ENCODE measurements at places on chromosomes 7 and 10. TPM values are rescaled to one million over a fixed set of nuclear protein-coding genes. Genes with fewer than 3 reads are reported as not detected.

Gene PPRC1
- 56.3 TPM for total RNA-seq

Gene TNPO3
- total RNA-seq = 71.2 TPM

DNA sequence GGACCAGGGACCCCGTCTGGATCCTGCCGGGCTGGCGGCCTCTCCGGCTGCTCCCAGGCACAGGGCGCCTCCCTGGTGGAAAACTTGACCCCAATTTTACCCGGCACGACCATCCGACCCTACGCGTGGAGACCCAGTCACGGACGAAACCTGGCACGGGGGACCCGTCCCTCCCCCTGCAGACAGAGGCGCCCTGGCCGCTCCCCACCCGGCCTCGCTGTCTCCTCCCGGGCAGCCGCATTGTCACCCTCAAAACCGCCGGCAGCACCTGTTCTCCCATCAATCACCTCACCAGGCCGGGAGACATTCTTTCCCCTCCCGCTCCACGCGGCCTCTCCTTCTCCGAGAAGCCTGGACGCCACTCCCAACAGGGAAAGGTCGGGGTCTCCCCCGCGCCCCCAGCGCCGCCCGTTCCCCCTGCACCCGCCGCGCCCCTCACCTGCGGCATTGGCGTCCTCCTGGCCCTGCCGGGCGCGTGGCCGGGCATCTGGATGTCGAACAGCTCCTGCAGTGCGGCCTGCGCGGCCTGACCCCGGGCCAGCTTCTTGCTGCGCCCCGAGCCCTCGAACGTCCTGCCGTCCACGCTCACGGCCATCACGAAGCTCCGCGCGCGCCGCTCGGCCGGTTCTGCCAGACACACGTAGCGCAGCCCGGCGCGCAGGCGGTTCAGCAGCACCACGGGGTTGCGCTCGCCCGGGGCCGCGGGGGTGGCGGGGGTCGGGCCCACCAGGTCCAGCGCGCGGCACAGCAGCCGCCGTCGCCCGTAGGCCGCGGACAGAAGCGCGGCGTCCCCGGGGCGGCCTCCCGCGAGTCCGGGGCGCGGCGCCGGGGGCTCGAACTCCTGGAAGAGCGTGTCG lies 306.6 kb downstream of the WDR37 start:
- no peak for DNase-seq

- no peak for DNase-seq
Observed at GRCh38 chr10:6864142-6864541, 284.1 kb upstream of the PRKCQ start.

DNA sequence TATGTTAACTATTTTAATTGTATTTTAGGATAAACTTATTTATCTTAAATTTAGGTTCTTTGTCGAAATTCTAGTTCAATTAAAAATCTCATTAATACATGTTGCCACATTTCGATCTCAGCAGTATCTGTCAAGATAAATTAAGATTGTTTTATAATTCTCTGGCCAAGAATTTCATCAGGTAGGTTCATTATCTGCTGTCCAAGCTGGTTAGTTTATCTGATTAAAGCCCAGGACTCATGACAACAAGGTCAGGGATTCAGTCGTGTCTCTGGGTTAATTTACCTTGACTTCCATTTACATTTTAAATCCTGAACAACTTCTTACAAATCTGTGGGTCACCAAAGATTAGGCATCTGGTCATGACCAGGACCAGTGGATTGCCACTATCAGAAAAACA lies 7.6 kb downstream of the STEAP4 start:
- no peak for DNase-seq

- no peak for DNase-seq
Observed at GRCh38 chr7:15688911-15689310, 2.4 kb upstream of the MEOX2 start.

- DNase-seq = no peak
Observed at GRCh38 chr10:112782200-112782907, 167.7 kb upstream of the TCF7L2 start.

DNA sequence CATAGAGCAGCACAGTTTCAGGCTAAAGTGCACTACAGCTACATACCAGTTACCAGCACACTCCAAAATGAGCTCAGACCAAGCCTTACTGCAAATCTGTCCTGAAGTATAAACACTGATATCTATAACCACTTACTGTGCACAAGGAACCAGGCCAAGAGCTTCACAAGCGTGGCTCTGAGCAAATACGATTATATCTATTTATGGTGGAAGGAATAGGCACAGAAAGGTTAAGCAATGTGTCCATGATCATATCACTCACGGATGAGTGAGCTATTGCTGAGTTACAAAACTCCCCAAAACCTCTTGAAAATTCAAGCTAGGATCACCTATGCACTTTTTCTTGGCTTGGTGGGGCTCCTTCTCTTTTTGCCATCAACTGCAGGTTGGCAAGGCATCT lies 84.9 kb downstream of the GPAM start:
- no peak for DNase-seq

Gene H2BK1
- total RNA-seq = not detected

Gene WEE2
- not detected for total RNA-seq

Gene BCCIP
- 83.3 TPM for total RNA-seq

- no peak for DNase-seq
Observed at GRCh38 chr10:110641256-110641655, 2.9 kb upstream of the RBM20 start.

DNA sequence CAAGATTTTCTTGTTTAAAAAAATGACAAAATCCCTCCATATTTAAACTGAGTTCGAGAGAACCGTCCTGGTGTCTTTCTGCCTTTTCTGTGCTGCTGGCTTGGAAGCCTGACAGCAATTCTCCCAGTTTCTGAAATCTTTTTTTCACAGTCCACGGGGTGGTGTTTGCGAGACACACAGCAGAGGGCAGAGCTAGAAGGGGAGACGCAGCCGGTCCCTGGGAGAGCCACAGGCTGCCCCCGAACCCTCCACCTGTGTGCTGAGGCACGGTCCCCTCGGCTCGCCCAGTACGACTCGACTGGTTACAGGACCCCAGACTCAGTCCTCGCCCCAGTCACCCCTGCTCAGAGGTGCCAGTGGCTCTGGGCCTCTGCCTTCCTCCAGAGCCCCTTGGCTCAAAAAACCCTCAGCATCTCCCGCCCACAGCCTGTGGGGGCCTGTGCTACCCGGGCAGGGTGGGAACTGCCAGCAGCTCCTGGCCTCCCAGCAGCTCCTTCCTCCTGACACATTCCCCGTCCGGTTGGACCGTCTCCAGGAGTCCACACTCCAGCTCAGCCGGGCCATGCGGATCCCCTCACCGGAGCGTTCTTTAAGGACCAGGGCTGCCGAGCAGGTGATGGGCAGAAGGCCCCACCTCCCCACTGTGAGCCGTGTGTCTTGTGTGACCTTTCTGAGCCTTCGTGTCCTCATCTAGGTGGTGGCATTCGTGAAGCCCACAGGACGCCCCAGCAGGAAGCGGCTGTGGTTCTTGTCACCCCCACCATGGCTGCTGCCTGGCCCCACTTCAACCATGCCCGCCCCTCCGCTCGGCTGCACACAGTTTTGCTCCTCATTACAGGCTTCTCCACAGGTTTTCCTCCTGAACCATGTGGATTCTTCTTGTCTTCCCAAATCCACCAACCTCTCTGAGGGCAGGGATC lies 52.3 kb upstream of the EN2 start:
- no peak for DNase-seq

Gene CNNM1
- not detected for total RNA-seq

DNA sequence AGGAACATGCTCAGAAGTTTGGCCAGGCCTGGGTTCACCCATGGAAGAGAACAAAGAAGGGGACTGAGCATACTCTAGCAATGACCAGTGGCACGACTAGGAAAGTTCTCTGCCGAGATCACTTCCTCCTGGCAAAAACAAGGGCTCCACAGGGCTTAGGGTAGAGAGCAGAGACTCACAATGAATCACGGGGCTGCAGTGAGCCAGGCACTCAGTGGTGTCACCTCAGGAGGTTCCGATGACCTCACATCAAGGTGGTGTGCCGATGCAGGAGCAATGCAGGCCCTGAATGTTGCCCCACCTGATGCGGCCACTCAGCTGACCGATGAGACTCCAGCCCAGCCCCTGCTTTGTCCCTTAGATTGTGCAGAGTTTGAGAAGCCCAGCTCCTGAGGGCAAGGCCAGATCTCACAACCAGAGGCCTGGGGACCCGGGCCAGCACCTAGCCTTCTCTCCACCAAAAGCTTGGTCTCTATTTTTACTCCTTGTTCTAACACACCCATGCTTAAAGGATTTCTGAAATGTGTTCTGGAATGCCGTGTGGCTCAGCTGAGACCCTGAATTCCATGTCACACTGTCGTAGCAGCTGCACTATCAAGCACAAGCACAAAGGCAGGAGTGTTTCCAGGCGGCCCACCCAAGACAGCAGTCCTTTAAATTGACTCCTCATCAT lies 60.9 kb downstream of the COBL start:
- no peak for DNase-seq

- DNase-seq = no peak
Observed at GRCh38 chr10:45080331-45080730, 79.6 kb downstream of the ZNF22 start.

GRCh38 chr7:28544453-28545117 lies 132.3 kb downstream of the CREB5 start:
- no peak for DNase-seq
